ENCODE measurements at places on chromosomes 13 and 19. TPM values are rescaled to one million over a fixed set of nuclear protein-coding genes. Genes with fewer than 3 reads are reported as not detected.

The FFAR1 gene
- total RNA-seq, result not detected

The SIGLEC14 gene
- total RNA-seq, result not detected

The AMER2 gene
- total RNA-seq, result not detected

The HSPB6 gene
- 0.47 TPM for total RNA-seq

The ZNF829 gene
- total RNA-seq, result 2.1 TPM

GRCh38 chr19:55720801-55721200 lies 17.4 kb downstream of the NLRP9 start:
- DNase-seq, result no peak

DNA sequence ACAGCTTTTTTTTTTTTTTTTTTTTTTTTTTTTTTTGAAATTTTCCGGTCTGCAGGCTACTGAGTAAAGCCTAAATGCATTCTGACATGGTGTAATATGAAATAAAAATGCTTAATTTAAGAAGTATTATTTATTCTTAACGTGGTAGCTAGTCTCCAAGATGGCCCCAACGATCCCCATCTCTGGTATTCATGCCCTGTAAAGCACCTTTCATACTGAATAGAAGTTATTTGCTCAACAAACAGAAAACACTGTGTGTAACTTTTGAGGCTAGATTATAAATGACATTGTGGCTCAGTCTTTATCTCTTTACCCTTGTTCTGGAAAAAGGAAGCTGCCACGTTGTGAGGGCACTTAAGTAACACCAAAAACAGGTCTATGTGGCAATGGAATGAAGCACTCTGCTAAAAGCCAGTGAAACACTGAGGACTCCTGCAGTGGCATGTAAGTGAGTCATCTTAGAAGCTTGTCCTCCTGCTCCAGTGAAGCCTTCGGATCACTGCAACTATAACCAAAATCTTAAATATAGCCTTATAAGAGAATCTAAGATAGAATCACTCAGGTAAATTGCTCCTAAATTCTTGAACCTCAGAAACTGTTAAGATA lies 128.7 kb downstream of the UGGT2 start:
- peak; percentile 77 for DNase-seq

GRCh38 chr13:106609116-106609515 lies 41.2 kb upstream of the ARGLU1 start:
- no peak for DNase-seq

DNA sequence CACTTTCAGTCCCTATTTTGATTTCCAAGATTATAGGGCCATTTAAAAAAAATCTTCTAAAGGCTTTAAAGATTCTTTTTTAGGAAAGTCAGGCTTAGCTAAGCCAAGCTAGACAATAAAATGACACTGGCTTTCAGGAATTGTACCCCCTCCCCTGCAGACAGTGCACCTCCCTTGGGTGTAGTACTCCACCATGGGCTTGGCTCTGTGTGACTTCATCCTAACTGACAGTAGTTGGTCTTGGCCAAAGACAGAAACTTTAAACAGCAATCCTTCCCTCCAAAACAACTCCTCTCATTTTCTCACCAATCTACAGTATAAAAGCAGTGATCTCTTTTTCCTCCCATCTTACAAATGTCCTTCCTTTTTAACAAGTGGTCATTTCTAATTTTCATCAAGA lies 283.0 kb downstream of the DNAJC15 start:
- DNase-seq, result no peak

DNA sequence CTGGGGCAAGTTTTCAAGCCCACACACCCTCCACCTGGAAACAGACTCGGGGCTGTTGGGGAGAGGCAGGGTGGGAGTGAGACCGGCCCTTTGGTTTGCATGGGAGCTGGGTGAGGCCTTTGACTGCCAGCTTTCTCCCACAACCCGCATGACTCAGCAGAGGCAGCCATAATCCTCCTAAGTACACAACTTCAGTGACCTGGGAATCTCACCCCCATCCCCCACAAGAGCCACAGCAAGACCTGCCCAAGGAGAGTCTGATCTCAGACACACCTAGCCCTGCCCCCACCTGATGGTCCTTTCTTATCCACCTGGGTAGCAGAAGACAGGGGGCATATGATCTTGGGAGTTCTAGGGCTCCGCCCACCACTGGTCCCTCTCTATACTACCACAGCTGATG lies 1615.4 kb downstream of the EFNB2 start:
- peak; percentile 17 for DNase-seq

DNA sequence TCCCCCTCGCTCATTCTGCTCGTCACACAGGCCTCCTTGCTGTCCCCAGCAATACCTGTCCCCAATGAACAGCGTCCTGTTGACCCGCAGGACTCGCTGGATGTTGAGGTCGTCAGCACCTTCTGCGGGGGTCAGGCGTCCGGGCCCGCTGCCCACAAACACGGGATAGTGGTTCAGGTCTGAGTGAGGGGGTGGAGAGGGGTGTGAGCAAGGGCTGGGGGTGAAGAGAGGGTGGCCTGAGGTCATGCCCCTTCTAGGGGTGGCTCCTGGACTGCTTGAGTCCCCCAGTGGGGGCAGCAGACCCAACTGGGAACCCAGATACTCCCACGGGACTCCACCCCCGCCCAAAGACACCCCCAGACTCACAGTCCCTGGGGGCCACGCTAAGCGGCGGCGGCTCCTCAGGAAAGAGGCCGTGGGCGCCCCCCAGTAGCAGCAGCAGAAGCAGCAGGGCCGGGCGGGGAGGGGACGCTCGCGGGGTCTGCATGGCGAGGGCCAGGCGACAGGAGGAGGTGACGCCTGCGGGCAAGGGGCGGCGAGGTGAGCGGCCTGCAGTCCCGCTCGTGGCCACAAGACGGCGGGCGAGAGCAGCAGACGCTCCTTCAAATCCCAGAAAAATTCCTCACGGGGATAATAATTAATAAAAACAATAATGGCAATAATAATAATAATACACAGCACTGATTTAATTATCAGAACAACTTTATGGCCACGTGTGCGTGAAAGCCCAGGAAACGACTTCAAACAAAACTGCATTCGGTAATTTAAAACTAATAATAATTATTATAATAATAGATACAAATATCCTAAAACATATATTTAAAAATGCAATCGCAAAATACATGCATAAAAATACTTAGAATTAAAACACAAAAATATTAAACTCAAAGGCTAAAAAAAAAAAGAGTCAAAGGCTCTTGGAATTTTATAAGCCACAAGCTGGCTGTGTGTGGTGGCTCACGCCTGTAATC lies 1.2 kb downstream of the SEMA6B start:
- no peak for DNase-seq

DNA sequence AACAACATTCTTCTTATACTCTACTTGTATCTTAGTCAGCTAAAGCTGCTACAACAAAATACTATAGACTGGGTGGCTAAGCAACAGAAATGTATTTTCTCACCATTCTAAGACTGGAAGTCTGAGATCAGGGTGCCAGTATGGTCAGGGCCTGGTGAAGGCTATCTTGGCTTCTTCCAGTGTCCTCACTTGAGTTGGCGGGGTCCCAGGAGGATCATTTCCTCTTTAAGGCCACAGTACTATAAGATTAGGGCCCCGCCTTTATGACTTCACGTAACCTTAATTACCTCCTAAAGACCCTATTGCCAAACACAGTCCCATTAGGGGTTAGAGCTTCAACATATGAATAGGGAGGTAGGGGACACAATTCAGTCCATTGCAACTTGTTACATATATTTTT lies 30.7 kb upstream of the DOCK9 start:
- DNase-seq, result no peak

DNA sequence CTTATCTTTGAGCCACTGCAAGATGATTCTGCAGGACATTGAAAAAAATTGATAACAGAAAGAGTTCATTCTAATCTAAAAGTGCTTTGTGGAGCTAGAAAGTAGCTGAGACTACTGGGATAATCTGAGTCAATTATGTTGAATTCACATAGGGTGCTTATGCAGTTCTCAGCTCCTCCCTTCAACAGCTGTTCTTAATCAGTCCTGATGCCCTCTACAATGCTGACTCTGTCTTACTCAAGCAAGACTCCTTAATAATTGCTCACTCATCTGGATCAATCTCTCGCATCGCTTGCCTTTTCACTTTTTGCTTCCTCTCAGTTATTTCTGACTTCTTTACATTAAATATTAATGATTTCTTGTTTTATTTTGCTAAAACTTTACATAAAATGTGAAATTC lies 182.1 kb downstream of the PCDH17 start:
- no peak for DNase-seq

DNA sequence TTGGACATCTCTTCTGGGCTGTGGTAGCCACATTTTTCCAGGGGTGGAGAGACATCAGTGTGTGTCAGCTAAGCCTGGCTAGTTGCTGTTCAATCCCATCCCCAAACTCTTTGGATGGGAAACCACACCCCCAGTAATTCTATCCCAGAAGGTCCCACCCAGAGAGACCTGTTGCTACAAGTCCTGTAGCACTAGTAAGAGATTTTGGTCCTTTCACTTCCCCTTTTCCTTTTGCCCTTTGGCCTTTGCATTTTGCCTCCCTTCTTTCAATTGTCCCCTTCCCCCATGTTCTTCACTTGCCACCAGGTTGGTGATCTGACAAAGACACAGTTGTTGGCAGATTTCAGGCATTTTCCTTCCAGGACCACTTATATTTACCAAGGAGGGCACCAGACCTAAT lies 3.8 kb downstream of the CBY2 start:
- DNase-seq, result no peak

DNA sequence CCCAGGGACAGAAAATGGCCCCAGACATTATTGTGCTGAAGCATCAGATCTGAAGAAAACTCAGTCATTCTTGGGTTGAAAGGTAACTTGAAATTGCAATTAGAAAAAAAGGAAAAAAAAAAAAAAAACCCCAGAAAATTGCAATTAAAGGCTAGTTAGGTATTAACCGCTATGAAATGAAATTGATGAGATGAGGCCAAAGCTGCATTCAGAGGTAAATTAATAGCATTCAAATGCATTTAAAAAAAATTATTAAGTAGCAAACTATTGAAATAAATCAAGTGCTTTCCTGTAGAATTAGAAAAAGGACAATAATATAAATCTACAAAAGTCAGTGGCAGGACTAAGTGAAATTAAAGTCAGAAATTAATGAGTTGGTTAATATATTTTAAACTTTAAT lies 6.4 kb downstream of the PGLS start:
- DNase-seq, result no peak

DNA sequence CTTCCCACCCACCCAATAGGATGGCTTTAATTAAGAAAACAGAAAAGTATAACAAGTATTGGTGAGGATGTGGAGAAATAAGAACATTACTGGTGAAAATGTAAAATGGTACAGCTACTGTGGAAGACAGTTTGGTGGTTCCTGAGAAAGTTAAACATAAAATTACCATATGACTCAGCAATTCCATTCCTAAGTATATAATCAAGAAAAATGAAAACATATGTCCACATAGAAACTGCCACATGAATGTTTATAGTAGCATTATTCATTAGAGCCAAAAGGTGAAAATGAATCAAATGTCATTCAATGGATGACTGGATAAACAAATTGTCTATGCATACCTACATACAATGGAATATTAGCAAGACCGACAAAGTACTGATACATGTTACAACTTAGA lies 16.9 kb downstream of the DZIP1 start:
- peak; percentile 13 for DNase-seq

- peak; percentile 53 for DNase-seq
Observed at GRCh38 chr19:48636859-48637448, at the start of gene DBP. Gene DBP, minus strand, starts transcription at chr19:48637379. Its CDS starts 385 bp downstream, at chr19:48636994.

DNA sequence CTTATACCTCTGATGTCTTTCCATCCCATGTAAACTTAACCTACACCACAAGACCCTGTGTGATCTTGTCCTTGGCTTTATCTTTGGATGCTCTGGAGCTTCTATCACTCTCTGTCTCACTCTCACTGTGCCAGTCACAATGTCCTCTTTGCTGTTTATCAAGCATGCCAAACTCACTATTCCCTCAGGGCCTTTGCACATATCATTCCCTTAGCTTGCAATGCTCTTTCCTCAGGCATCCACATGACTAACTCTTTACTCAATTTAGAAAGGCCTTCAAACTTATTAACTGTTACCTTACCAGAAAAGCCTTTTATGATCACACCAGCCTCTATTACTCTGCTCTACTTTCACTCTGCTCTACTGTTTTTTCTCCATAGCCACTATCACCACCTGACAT lies 354.1 kb downstream of the RFC3 start:
- peak; percentile 47 for DNase-seq

DNA sequence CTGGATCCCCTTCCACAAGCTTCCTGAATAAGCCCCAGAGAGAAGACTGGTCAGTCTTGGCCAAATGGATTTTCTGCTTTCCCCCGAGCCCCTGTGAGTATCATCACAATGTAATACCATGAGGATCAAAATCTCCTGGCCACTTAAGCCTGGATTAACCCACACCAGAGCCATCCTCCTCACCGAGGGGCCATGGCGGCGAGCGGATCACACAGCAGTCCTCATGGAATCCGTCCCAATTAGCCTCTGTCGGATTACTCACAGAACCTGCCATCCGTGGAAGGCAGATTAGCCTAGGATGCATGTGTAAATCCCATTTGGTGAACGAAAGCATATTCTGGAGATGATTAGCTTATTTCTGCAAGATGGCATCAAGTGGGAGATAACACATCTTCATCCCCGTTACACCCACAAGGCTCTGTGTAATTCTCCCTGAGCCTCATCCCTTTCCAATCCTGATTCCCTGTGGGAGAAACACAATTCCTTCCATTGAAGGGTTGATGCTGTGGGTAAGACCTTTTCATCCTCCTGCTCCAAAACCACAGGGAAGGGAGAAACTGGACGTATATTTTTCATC lies 42.5 kb downstream of the GNG7 start:
- DNase-seq, result no peak

- DNase-seq, result no peak
Observed at GRCh38 chr13:110890279-110891165, 24.3 kb downstream of the ANKRD10 start.

- no peak for DNase-seq
Observed at GRCh38 chr13:110945928-110946570, 31.2 kb upstream of the ANKRD10 start.

- peak; percentile 47 for DNase-seq
Observed at GRCh38 chr19:15291089-15291488, 41.2 kb downstream of the BRD4 start.

DNA sequence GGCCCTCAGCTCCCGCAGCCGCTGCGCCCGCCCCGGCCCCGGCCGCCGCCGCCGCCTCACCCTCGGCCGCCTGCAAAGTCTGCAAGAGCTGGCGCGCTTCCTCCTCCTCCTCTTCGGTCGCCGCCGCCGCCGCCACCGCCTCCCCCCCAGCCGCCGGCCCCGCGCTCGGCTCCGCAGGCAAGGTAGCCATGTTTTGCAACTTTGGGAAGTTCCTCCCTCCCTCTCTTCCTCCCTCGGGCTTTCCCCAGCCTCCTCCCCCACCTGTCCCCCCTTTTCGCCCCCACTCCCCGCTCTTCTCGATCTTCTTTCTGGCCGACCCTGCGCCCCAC lies 433 bp downstream of the SIX5 start:
- DNase-seq, result peak; percentile 53

GRCh38 chr19:18723871-18724377 lies 40.4 kb downstream of the CRTC1 start:
- DNase-seq, result no peak

DNA sequence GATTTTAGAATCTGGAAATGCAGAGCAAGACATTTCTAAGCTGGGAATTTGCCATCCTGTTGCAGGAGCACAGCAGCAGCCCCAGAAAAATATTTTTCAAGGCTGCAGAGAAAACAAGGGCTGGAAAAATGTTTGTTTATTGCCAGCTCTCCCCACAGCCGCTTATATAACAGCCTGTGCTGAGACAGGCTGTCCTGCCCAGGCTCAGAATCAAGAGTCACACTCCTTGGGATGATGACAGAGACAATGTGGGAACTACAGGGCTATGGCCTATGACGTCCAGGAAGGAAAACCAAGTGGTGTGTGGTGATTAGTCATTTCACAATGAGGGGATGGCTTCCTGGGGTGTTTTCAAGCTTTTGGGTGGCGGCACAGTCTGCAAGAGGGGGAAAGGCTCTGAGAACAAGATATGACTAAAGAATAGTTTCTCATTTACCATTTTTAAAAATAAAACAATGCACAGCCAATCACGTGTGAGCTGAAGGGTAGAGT lies 136.3 kb upstream of the SERP2 start:
- peak; percentile 84 for DNase-seq
